ENCODE measurements at places on chromosomes 5 and 9.

GRCh38 chr9:106972082-106972481 lies 109.1 kb downstream of the ZNF462 start:
- DNase-seq = no peak

- no peak for DNase-seq
Measured at GRCh38 chr5:334903-335739, 13.6 kb downstream of the AHRR start.

DNA sequence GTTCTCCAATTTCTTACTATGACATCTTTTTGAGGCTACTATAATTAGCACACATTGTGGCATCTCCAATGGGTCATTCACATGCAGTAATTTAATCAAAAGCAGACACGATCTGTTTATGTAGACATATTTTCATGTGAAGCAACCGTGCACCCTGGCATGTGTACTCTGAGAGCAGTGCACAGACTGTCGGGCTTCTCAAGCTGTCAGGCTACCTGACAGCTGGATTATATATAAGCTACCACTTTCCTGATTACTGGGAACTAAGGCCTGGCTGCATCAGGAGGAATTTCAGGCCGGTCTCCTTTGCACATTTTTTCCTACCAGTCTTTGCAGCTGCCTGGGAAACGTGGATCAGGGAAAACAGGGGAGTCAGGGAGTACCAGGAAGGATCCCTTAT lies 197.5 kb downstream of the MAPKAP1 start:
- DNase-seq = no peak

DNA sequence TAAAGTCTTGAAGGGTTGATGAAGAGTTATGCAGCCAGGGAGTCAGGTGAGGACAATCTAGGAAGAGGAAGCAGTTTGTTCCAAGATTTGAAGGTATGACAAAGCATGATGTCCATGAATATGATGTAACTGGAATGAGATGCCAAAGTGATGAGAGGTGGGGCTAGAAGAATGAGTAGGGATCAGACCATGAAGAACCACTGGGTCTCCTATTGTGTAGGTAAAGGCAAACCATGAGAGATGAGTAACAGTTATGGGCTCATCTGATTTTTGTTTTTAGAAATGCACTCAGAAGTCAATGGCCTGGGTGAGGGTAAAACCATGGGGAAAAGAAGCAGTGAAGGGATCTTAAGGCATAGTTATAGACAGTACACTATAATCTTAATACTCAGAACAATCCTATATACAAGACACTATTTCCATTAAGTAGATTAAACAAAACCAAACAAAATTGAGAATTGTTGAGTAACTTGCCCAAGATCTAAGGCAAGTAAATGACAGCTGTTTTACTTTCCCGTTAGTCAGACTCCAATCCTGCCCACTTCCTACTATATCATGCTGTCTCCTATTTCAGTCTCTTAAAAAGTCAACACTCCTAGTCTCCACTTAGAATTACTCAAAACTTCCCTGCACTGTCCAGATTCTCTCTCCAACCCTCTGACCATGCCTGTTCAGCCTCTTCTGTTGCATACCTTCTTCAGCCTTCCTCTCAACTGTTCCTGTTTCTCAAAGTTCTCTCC lies 393.8 kb upstream of the MEF2C start:
- DNase-seq = no peak

- no peak for DNase-seq
Measured at GRCh38 chr5:8865686-8866374, 680.0 kb downstream of the SEMA5A start.

Measured in GM19239 (cell line).